CD4-positive, CD25-positive, alpha-beta regulatory T cell (primary cell): ENCODE measurements at places on chromosomes 2 and 18. TPM values are rescaled to one million over a fixed set of nuclear protein-coding genes. Genes with fewer than 3 reads are reported as not detected.

The RMND5A gene
- polyA plus RNA-seq, result 24.0 TPM

The TCF7L1 gene
- not detected for polyA plus RNA-seq

GRCh38 chr2:15006667-15007066 lies 374.1 kb downstream of the LRATD1 start:
- no peak for DNase-seq
- H3K27ac ChIP-seq, result no peak overlapping the region
- no peaks in the 10 kb centered on the region for H3K36me3 ChIP-seq
- H3K27me3 ChIP-seq, result no peaks in the 10 kb centered on the region
- no peaks in the 10 kb centered on the region for H3K4me1 ChIP-seq

GRCh38 chr2:200810998-200811332 lies 745 bp upstream of the BZW1 start:
- no peaks in the 10 kb centered on the region for H3K27me3 ChIP-seq
- H3K4me1 ChIP-seq, result peaks cover 35% of the 10 kb centered on the region
- peak overlapping the region; percentile 98 for H3K27ac ChIP-seq
- H3K36me3 ChIP-seq, result peaks cover 28% of the 10 kb centered on the region

DNA sequence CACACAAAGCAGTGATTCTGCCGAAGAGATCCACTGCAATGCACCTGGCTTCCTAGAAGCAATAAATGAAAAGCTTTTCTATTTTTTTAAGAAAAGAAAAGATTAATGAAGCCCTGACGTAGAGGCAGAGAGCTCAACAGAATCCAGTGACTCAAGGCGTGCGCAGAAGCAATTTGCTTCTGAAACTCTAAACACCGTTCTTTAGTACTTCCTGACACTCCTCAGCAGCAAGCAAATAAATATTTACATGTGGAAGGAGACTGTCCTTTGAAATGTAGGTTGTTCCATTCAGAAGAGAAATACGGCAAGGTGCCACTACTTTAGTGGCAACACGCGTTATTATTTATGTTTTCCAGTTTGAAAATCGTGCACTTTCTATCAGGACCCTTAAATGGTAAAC lies 126.2 kb upstream of the ZNF516 start:
- no peak for DNase-seq
- no peak overlapping the region for H3K27ac ChIP-seq
- H3K27me3 ChIP-seq, result no peaks in the 10 kb centered on the region
- H3K4me1 ChIP-seq, result no peaks in the 10 kb centered on the region

- H3K27ac ChIP-seq, result no peak overlapping the region
- no peaks in the 10 kb centered on the region for H3K4me1 ChIP-seq
- H3K4me3 ChIP-seq, result no peak overlapping the region
Measured at GRCh38 chr2:130846686-130847375, 10.1 kb downstream of the ARHGEF4 start.

DNA sequence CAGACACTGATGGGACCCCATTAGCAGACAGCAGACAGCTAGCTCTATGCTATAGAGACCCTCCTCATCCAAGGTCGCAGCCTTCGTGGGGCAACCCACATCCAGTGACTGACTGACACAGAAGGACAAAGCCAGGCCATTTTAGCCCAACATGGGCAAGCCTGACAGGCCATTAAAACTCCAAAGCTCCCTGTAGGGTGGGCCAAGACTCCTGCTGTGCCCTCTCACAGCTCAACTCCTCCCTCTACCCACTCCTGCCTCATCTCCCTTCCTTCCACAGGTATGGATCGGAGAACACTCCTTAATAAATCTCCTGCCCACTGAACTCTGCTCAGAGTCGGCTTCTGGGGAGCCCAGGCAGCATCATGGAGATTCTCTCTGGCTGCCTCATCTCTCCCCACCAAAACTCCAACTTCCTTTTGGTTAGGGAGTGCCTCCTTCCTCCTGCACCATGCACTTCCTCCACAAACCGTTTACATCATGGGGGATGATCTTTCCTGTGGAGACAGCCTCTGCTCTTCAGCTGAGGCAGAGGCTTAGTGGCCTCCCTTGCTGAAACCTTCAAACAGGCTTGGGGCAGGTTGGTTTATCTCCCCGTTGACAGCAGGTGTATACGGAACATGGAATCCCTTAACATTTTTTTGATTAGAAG lies 86.5 kb downstream of the ACTR3 start:
- no peak for DNase-seq
- H3K27ac ChIP-seq, result no peak overlapping the region
- H3K4me3 ChIP-seq, result no peak overlapping the region
- H3K36me3 ChIP-seq, result peaks cover 19% of the 10 kb centered on the region
- H3K4me1 ChIP-seq, result no peaks in the 10 kb centered on the region
- no peaks in the 10 kb centered on the region for H3K27me3 ChIP-seq

DNA sequence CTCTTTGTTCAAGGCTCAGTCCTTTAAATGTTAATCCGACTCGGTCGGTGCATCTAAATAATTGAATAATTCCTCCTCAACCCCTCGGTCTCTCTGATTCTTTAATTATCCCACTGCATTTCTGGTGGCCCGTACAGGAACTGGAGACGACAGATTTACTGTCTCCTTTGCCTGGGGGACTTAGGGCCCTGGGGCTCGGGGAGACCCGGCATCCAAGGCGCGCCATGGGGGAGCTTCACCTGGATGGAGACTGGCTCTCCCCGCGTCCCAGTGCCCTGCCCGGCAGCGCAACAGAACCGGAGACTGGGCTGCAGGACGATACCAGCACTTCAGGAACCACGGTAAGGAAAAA lies 47.7 kb upstream of the SELENOI start:
- H3K4me3 ChIP-seq, result no peak overlapping the region
- no peaks in the 10 kb centered on the region for H3K36me3 ChIP-seq
- no peak overlapping the region for H3K27ac ChIP-seq
- H3K27me3 ChIP-seq, result no peaks in the 10 kb centered on the region

DNA sequence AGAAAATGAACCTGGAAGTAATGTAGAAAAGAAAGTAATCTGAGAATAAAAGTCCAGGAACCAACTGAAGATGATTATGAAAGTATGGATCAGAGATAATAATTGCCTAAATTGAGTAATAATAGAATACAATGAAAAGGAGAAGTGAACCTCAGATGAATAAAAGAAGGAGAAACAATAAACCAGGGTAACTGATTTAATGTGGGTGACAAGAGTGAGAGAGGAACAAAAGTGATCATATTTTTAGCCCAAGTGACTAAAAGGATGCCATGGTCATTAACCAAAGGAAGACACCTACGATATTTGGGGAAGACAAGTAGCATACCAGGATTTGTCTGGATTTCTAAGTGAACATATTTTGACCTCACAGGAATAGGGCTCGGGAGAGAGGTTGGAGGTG lies 600.6 kb downstream of the RNF144A start:
- no peaks in the 10 kb centered on the region for H3K4me1 ChIP-seq
- H3K4me3 ChIP-seq, result no peak overlapping the region
- DNase-seq, result no peak
- no peaks in the 10 kb centered on the region for H3K36me3 ChIP-seq
- H3K27ac ChIP-seq, result no peak overlapping the region
- no peaks in the 10 kb centered on the region for H3K27me3 ChIP-seq

DNA sequence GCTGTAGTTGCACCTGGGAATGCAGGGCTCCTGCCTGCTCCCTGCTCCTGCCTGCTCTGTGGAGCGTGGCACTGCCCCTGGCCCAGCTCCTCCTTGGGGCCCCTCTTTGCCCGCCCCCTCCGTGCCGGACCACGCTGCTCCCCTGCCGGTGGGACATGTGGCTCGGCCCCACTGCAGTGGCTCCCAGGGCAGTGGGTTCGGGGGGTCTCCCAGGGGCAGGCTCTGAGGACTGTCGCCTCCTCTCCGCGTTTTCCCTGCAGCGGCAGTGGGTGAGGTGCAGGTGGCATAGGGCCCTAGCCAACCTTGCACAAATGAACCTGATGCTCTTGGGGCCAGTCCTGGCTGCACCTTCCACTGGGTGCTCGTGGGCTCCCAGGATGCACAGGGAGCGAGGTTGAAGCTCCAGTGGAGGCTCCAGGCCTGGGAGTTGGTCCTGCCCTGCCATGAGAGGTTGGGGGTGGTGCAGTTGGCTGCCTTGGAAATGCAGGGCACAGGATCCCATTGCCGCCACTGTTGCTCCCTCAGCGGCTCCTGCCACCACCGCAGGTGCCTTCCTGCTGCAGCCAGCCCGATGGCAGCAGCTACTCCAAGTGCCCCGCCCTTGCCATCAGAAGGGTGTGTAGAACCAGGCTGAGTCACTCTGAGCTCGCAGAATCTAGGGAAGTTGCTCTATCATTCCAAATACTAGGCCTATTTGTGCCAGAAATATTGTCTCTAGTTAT lies 313.1 kb upstream of the SYT4 start:
- no peak overlapping the region for H3K4me3 ChIP-seq
- no peaks in the 10 kb centered on the region for H3K27me3 ChIP-seq
- no peak overlapping the region for H3K27ac ChIP-seq
- no peaks in the 10 kb centered on the region for H3K36me3 ChIP-seq
- H3K4me1 ChIP-seq, result no peaks in the 10 kb centered on the region
- DNase-seq, result no peak

- peaks cover 13% of the 10 kb centered on the region for H3K27me3 ChIP-seq
- no peaks in the 10 kb centered on the region for H3K4me1 ChIP-seq
- no peaks in the 10 kb centered on the region for H3K36me3 ChIP-seq
- DNase-seq, result no peak
- H3K4me3 ChIP-seq, result no peak overlapping the region
Measured at GRCh38 chr2:54808661-54809060, 85.2 kb downstream of the EML6 start.

- no peaks in the 10 kb centered on the region for H3K36me3 ChIP-seq
- DNase-seq, result no peak
- H3K27me3 ChIP-seq, result no peaks in the 10 kb centered on the region
Measured at GRCh38 chr2:167271932-167272331, 383.7 kb downstream of the XIRP2 start.
